Activated gamma-delta T cell (primary cell): ENCODE measurements at places on chromosomes 3 and 15.

DNA sequence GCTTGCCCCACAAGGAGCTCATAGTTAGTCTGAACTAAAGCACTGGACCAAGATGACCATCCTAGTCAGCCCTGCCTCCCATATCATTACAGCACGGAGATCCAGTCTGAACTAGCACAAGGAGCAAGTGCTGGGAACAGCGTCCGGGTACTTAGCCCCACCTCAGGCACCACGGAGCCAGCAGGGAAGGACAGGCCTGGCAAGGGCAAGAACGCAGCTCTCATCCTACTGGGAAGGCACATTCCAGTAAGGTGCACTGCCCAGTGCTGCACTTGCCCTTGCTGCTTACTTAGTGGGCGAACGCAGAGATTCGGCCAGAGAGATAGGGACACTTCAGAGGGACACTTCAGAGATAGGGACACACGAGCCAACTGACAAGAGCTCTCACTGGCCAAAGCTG lies 27.6 kb downstream of the SEC61A1 start:
- no peak for DNase-seq

- DNase-seq, result no peak
Measured at GRCh38 chr3:178969004-178969700, 102.5 kb downstream of the ZMAT3 start.

GRCh38 chr3:141828890-141829289 lies 47.6 kb upstream of the ATP1B3 start:
- no peak for DNase-seq

GRCh38 chr3:4935347-4935746 lies 43.9 kb upstream of the BHLHE40 start:
- no peak for DNase-seq

GRCh38 chr15:42110367-42110766 lies 16.0 kb upstream of the PLA2G4D start:
- DNase-seq, result no peak
